ENCODE measurements at places on chromosomes 5 and 9.

GRCh38 chr9:123975871-123976270 is 35.7 kb upstream of the LHX2 start:
- no peak for DNase-seq

DNA sequence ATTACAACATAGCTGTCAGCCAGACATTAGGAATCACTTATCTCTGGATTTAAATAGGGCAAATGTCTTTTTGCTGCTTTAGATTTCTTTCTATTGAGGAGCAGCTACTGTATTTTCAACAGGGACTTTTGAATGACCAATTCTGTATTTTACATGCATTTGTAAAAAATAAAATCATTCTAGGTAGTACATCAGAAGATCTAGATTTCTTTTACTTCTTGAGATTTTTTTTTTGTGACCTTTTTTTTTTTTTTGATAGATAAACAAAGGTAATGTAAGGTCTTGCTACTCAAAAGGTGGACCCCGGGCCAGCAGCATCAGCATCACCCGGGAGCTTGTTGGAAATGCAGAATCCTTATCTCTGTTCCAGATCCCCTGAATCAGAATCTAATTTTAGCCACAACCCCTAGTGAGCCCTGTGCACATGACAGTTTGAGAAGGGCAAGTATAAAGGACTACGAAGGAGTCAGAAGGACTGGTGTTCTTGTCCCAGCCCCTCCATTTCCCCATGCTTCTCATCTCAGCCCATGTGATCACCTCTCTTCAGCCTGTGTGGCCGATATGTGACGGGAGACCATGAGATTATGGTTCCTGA is 37.7 kb upstream of the CKMT2 start:
- DNase-seq = no peak

DNA sequence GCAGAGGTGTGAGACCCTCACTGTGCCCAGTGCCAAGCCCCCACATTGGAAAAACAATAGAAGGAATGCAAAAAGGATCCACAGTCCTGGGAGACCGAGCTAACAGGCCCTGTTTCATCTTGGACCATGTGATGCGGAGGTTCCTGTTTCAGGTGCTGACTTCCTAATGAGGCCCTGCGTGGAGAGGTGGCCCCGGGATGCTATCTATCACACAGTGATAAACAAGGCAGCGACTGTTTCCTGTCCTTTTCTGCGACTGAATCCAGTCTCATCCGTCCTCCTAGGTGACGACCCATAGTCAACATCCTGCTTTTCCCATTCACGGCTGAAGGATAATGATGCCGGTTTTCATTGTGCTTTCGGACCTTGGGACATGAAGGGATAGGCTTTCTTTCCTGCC is 56.4 kb upstream of the BOD1 start:
- no peak for DNase-seq

DNA sequence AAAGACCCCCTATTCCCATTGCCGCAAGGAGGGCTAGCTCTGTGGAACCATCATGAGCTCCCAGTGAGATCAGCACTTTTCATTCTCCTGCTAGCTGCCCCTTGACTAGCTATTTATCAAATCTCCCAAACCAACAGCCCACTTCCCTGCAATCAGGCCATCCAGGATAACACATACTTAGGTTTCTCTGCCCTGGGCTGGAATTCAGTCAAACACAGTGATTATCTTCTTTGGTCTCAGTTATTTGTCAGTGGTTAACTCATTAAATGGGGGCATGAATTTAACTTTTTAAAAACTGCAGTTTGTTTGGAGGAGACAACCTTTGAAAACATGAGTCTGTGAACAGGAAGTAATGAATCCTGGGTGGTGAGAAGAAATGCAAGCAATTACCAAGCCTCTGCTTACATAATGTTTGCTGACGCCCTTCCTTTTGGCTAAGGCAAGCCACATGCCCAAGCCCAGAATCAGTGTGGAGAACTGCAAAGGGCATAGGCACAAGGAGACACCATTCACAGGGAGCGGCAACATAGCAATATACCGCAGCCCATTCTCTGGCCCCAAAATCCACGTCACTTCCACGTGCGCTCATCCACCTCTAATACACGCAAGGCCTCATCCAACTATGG is 275.0 kb downstream of the DRD1 start:
- no peak for DNase-seq

GRCh38 chr5:59161221-59162105 is 578.6 kb downstream of the RAB3C start:
- no peak for DNase-seq

GRCh38 chr5:73266925-73267765 is 94.2 kb downstream of the TMEM174 start:
- DNase-seq = no peak

DNA sequence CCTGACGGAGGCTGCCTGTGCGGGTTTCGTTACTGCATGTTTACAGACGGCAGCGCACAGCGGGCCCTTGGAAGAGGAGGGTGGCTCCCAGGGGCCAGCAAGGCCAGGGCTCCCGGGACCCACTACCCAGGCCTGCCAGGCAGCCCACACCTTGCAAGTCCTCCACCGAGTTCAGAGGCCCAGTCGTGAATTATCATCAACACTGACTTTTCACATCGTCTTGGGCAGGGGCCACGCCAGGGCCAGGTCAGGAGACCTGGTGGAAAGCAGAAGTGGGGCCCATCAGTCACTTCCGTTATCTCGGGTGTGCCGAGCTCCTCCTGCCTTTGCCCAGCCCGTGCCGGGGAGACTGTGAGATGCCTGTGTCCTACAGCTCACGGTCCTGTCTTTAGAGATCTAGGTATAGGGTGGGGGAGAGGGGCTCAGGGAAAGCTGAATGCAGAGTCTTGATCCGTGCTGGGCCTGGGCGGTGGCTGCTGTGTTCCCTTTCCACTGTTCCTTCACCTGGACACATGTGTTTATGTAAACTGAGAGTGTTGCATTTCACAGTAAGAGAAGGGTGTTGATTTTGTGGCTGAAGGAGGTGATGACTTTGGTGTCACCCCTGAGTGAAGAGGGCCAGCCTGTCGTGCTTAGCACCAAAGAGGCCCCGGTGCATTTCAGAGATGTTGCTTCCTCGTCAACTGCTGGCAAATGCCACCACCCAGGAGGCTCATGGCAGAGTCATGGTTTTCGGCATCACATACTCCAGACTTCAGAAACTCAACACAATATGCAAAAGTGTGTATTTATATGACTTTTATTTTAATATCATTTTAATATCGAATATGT is 175.2 kb downstream of the GAPVD1 start:
- no peak for DNase-seq

GRCh38 chr9:131296460-131296859 is 6.9 kb downstream of the PLPP7 start:
- DNase-seq = no peak

DNA sequence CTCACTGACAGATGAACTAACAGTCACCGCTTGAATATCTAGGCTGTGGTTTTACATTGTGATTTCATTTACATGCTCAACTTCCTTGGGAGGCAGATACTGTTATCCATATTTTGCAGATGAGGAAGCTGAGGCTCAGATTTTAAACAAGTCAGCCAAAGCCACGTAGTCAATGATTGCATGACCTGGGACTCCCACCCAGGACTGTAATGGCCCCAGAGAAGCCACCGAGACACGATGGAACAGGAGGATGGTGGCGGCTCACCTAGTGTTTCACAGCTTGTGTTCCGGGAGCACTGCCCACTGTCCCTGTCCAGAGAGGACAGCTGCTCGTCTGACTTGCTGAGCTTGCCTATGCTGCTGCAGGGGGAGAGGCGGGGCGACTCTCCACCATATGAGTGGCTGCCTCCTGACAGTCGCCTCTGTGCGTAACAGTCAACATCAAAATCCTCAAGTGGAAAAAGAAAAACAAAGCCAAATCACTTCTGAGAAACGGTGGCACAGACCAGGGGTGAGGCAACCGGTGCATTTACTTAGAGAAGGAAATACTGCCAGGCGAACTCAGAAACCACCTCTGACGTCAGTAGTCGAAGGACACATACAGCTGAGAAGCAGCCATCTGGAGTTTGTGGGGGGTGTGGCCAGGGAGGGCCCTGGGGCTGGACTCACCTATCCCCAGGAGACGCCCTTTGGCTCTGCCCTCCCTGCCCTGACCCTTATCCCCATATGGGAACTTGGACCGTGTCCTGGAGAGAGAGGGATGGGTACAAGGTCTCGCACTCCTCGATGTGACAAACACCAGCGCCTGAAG is 82.5 kb downstream of the PRRT1B start:
- peak; percentile 80 for DNase-seq

GRCh38 chr9:114301798-114302565 is 20.9 kb upstream of the ORM1 start:
- no peak for DNase-seq

DNA sequence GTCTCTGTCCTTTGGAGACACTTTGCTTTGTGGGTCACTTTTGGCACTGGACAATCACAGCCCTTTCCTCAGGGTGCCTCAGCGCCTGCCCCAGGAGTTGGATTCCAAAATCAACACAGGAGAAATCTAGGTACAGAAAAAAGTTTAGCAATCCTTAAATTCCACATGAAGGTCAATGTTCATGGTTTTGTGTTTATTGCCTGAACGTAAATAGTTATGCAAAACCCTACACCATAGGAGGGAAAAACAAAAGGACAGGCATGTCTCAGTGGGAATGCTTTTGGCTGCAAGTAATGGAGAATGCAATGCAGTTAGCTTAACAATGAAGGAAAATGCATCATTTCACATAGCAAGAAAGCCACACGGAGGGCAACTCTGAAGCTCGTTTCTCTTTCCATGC is 6.5 kb upstream of the HMCN2 start:
- no peak for DNase-seq

DNA sequence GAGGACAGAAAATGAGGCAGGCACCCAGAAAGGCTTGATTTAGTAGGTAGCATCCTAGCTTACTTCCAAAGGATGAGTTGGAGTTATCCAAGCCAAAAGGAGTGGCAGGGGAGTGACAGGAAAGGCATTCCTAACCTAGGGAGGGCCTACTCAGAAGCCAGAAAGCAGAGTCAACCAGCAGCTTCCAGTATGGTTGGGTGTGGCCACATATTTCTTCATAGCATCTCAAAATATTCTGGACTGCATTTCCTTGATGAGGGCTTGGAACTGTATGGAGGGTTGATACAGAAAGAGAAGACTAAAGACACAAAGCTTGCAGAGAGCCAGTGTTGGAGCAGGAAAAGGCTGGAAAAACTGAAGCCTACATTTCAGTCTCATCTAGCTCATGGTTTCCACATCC is 656.8 kb upstream of the DMAC1 start:
- peak; percentile 14 for DNase-seq

- peak; percentile 93 for DNase-seq
Observed at GRCh38 chr9:109901201-109901600, 121.2 kb downstream of the PALM2AKAP2 start.

DNA sequence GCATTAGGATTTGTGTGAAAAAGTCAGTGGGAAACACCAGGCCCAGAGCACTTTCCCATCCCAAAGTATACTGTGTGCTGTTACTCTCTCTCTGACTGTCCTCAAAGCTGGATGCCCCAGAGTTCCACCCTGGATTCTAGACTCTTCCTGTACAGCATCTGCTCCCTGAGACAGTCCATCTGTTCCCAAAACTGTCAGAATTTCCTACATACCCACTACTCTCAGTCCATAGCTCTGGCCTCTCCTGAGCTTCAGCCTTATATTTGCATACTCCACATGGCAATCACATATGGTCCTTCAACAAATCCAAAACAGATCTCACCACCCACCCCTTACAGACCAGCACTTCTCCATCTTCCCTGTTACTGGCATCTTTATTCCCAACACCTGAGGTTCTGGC is 9.5 kb downstream of the ELP1 start:
- DNase-seq = no peak

DNA sequence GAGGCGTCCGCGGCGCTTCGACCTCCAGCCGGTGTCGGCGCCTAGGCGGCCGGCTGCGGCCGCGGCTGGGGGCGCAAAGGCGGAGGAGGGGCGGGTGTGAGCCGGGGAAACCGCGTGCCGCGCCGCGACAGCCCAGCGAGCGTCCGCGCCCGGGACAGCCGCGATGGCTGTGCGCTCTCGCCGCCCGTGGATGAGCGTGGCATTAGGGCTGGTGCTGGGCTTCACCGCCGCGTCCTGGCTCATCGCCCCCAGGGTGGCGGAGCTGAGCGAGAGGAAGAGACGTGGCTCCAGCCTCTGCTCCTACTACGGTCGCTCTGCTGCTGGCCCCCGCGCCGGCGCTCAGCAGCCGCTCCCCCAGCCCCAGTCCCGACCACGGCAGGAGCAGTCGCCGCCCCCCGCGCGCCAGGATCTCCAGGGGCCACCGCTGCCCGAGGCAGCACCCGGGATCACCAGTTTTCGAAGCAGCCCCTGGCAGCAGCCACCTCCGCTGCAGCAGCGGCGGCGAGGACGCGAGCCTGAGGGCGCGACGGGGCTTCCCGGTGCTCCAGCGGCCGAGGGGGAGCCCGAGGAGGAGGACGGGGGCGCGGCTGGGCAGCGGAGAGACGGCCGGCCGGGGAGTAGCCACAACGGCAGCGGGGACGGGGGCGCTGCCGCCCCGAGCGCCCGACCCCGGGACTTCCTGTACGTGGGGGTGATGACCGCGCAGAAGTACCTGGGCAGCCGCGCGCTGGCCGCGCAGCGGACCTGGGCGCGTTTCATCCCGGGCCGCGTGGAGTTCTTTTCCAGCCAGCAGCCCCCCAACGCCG is 605 bp downstream of the CHSY3 start:
- DNase-seq = no peak

DNA sequence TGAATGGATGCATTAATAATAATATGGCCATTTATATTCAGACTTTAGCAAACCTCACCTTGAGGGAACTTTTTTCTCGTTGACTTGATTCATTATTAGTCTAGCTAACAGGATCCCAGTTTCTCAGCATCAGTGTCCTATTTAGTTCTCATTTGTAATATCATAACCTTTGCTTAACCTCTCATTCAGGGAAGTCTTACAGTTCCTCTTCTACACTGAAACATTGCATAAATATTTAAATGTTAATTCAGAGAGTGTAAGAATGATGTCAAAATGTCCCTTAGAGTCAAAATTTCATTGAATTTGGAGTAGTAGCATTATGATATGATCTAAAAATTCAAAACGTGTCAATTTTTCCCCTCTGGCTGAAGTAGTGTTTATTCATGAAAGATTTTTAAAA is 650.1 kb downstream of the EFNA5 start:
- no peak for DNase-seq

GRCh38 chr5:45795458-45795857 is 99.3 kb upstream of the HCN1 start:
- no peak for DNase-seq

GRCh38 chr9:114097613-114098020 is 1.5 kb downstream of the KIF12 start:
- DNase-seq = peak; percentile 36

DNA sequence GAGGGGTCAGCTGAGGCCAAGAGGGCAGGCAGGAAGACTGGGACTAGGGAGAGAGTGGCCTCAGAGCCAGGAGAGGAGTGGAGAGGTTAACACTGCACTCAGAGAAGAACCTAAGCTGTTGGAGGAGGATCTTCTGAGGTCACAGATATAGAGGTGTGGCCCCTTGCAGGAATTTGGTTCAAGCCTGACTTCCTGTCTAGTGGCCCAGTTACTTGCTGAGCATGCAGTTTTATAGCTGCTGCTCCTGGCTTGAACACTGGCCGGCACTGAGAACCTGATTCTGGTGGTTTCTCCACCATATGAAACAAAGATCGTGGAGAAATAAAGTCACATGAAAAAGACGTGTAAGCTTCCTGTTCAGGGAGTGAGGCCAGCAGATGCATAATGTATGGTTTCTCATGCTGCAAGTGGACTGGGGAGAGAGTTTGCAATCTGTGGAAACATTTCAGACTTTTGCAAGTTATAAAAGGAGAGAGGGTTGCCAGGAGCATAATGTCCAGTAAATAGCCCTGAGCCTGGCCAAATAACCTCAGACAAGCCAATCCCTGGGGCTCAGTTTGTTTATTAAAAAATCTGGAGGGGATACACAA is 82.6 kb downstream of the GALNT10 start:
- peak; percentile 50 for DNase-seq

Measured in tongue (tissue), 3 donors.